ENCODE measurements at places on chromosomes 6 and 20. TPM values are rescaled to one million over a fixed set of nuclear protein-coding genes. Genes with fewer than 3 reads are reported as not detected.

Gene OR12D3
- total RNA-seq, result not detected

Gene PRDM13
- total RNA-seq, result not detected

Gene C20orf141
- total RNA-seq, result not detected

Gene OVOL2
- not detected for total RNA-seq

Gene CNBD2
- not detected for total RNA-seq

Gene HLA-DOA
- 358 TPM for total RNA-seq

Gene WFDC10B
- total RNA-seq, result not detected

Gene DYNLRB1
- 148 TPM for total RNA-seq

Gene ZSCAN16
- not detected for total RNA-seq

Gene C6orf163
- not detected for total RNA-seq

Gene CTCFL
- total RNA-seq, result not detected

Gene FHL5
- total RNA-seq, result 128 TPM

Gene DDO
- total RNA-seq, result 0.32 TPM

DNA sequence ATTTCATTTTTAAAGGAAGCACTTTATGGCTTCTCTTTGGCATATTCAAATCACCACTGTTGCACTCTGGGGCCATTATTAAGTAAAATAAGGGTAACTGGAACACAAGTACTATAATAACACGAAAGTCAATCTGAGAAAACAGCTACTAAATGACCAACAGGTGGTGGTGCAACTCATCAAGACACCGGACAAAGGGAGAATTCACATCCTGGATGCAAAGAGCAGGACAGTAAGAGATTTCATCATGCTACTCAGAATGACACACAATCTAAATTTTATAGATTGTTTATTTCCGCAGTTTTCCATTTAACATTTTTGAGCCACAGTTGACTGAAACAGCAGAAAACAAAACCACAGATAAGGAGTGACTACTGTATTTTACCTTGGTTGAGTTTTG is 27.6 kb upstream of the LY86 start:
- DNase-seq, result no peak

- DNase-seq, result no peak
These were observed 35.4 kb upstream of the HMGN3 start for GRCh38 chr6:79269877-79270276.

DNA sequence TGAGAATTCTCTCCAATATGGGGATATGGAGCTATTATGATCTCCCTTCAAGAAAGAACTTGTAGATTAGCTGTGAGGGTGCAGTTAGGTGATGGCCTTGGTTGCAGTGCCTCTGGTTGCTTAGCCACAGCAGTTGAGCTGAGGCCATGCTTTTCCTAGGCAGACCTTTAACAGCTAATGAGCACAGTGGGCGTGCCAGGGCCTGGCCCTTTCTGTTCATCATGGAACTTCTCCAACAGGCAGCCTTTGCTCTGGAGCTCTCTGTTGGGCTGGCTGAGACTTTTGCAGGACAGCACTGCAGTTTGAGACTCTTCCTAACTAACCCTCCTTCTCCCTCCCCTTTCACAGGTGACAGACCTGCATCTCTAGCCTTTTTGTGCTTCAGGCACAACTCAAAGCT is 39.7 kb upstream of the TMEM170B start:
- DNase-seq, result no peak

DNA sequence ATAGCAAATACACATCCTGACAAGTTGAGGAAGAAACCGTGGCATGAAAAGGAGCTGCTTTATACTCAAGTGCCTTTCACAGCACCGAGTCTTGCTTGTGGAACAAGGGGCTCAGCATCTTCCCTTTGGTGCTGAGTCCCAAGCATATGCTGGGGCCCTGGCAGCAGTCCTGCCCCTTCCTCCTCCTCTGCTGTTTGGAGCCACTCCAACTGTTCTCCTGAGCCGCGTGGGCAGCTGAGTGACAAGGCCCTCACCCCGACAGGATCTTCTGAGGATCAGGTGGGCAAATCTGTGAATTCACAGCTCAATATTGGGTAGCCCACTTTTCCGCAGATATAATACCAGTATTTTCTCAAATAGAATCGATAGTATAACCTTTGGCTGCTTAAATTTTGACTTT is 24.7 kb downstream of the DACT2 start:
- no peak for DNase-seq

DNA sequence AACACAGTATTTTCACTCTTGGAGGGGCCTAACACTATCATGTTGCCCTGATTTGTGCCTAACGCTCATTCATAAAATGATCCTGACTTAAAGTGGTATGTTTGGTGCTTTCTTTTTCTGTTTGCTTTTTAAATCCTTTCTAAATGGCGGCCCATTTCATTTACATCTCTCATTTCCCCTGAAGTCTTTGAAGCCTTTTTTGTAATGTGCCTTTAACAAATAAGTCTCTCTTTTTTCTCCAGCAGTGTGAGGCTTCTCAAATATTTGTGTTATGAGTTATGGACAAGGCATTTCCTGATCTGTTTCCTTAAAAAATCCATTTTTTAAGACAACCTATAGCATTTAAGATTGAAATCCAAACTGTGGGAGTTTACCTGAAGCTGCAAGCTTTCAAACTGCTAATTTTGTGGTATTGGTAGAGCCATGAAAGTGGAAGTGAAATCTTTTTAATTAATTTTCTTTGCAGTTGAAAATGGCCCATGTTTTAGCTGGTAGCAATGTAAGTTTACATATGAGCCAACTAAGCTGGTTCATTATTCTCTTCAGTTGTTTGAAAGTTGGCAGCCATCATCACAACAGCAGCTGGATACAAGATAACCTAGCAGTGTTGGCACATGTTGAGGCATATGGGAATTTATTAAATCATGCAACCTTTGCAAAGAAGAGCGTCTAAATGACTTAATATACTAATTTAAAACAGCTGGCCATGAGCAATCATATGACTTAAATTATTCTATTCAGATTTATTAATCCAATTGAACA is 469.7 kb downstream of the CDKAL1 start:
- no peak for DNase-seq

DNA sequence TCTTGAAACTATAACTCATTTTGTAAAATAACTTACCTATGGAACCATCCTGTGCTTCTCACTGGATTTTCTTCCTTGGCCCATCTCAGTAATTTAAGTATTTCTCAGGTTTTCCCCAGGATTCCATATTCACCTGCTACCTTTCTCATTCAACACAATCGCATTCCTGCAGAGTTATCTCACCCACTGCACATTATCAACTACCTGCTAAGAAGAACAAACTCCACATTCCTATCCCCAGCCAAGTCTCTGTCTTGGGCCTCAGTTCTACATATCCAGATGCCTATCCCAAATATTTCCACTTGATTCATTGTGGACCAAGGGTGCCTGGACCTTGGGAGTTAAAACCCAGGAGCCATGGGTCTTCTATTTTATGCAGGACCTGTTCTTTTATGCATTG is 60.2 kb upstream of the KCNQ5 start:
- DNase-seq, result no peak

DNA sequence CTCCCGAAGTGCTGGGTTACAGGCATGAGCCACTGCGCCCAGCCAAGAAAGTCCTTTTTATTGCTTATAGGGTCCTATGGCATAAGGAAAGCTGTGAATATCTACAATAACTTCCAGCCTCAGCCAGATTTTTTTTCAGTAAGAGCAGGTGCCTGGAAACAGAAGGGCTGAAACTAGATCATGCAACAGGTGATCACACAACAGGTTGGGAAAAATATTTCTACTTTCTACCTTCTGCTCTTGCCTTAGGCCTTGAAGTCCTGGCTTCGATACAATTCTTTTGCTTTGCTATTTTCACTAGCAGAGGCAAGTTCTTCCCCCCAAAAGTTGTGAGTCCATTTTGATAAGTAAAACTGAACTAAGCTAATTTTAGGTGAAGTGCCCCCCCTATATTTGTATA is 9.7 kb upstream of the FBXO30 start:
- no peak for DNase-seq

DNA sequence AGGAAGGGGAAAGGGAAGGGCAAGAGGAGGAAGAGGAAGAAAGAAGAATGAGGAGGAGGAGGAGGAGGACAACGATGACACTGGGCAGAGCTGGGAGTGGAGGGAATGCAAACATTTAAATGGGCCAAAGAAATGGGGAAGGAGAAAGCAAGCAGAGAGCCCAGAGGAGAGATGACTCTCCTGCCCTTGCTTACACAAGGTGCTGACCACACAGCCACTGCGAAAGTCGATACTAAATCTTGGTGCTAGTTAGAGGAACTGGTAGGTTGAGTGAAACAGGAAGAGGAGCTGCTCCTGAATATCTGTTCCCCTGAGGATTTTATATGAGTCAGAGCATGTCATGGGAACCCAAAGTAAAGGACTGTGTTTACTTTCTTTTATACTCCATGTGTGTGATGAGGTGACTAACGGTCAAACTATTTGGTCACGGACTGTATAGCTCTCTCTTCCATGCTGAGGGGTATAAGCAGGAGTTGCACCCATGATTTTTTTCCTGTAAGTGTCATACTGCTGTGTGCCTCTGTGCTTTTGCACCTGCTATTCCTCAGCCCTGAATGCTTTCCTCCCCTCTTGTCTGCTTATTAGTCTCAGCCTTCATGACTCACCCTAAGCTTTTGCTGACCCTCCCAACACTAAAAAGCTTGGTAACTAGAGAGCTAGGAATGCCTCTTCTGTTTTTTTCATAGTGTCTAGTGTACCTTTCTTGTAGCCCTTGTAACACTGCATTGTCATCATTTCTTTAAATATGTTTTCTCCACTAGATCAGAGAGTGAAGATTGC is 9.5 kb upstream of the PAQR8 start:
- DNase-seq, result no peak

- no peak for DNase-seq
These were observed 57.9 kb upstream of the MANEA start for GRCh38 chr6:95519228-95520037.

- DNase-seq, result no peak
These were observed 257.5 kb downstream of the ARID1B start for GRCh38 chr6:157034436-157035230.

DNA sequence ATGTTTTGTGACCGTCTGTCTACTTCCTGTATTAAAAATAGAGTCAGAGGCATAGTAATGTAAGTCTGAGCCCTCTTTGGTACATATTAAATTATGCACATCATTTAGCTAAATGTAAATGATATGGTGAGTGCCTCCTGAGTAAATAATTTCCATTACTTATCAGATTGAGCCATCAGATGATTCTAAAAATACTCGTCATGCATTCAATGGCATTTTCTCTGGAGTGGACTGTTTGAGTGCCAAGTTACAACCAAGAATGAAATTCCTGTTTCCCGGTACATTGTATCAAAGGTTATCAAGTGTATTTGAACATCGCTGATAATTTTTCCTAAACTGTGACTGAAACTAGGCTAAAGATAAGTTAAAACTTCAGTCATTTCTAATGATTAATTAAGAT is 81.0 kb downstream of the AKAP7 start:
- no peak for DNase-seq

GRCh38 chr6:29793796-29794195 is 33.8 kb upstream of the HLA-G start:
- DNase-seq, result no peak

DNA sequence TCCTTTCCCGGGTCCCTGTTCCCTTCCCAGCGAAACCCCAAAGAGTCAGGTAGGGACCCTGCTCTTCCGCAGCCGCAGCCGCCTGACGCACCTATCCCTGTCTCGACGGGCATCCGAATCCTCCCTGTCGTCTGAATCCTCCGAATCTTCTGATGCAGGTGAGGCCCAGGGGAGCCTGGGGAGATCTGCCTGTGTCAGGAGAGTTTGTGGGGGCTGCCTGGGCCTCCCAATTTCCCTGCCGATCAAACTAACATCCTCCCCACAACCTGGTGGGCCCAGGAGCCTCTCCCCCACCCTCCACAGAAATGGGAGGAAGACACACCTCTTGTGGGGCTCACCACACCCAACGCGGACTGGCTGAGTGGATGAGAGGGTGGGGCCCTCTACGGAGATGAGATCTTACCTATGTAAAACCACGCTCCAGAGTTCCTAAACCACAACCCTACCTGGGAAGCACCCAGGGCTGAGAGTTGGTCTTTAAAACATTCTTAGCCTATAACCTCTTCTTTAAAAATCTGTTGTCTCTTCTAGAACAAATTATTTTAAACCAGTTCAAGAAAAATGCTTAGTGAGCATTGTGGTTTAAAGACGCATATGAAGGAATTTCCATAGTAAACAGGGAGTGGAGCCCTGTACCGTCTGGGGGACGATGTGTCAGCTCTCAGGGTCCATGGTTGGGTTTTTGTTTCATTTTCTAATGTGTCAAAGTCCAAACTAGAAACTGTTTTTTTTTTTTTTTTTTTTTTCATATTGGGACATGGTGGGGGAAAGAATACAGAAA is 1.7 kb downstream of the CDC25B start:
- DNase-seq, result no peak

GRCh38 chr6:80938131-80938530 is 814.4 kb downstream of the TENT5A start:
- no peak for DNase-seq

- no peak for DNase-seq
These were observed 53.0 kb upstream of the TCF21 start for GRCh38 chr6:133835901-133836300.

DNA sequence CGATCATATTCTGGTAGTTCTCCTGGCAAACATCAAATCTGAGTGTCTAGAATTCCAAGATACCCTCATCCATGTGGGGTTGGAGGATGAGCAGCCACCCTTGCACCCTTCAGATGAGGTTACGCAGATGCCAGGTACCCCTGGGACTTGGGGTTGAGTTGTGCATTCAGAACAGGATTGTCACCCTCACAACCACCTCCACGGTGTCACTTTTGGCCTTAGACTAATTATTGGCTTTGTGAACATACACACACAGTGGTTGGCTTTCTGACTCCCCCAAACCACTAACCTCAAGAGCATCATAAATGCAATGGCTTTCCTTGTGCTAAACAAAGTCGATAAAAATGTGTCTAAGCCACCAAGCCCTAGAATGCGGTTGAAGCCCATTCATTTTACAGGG is 2.9 kb upstream of the F13A1 start:
- DNase-seq, result no peak

DNA sequence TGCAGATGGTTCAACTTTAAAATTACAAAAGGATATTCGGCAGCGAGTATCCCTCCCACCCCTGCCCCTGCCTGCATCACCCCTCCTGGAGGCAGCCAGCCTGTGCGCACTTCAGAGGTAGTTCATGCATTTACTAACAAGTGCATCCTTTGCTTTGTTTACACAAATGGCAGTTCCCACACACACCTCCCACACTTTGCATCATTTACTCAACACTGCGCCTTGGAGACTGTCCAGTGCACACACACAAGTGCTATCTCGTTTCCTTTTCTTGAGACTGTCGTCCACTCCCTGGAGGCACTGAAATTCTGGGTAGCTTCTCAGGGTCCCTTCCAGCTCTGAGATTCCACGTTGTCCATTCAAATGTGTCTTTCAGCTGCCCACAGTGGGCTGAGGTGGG is 53.1 kb upstream of the VSX1 start:
- DNase-seq, result no peak

- no peak for DNase-seq
These were observed 4.8 kb downstream of the ZBTB9 start for GRCh38 chr6:33459226-33459625.

DNA sequence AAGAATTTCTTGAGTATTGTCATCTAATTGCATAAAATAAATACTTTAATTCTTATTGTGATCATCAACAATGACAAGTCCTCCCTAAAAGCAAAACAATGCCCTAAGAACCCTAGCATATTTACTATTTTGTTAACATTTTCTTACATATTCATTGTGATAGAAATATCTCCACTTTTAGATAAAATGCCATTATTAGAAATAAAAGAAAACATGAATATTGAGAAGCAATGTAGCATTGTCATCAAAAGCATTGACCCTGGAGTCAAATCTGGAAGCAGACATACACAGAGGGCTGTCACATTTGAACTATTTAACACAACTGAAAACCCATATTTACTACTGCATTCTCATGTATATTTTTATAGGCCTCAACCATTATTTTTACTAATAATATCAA is 257.7 kb downstream of the SYNE1 start:
- DNase-seq, result no peak

- no peak for DNase-seq
These were observed 84.5 kb downstream of the HIVEP2 start for GRCh38 chr6:142860498-142860897.
